LHCN-M2 (cell line): ENCODE measurements at places on chromosomes 11 and 22. TPM values are rescaled to one million over a fixed set of nuclear protein-coding genes. Genes with fewer than 3 reads are reported as not detected.

The CABP2 gene
- not detected in 2 replicates for total RNA-seq

The HBB gene
- not detected in 2 replicates for total RNA-seq

The SLN gene
- not detected in 2 replicates for total RNA-seq

The RAG2 gene
- total RNA-seq, result not detected in 2 replicates

The THAP12 gene
- total RNA-seq, result 41.8 and 42.4 TPM in 2 replicates

The OR4A16 gene
- not detected in 2 replicates for total RNA-seq

The TNKS1BP1 gene
- 95.9 and 114 TPM in 2 replicates for total RNA-seq

DNA sequence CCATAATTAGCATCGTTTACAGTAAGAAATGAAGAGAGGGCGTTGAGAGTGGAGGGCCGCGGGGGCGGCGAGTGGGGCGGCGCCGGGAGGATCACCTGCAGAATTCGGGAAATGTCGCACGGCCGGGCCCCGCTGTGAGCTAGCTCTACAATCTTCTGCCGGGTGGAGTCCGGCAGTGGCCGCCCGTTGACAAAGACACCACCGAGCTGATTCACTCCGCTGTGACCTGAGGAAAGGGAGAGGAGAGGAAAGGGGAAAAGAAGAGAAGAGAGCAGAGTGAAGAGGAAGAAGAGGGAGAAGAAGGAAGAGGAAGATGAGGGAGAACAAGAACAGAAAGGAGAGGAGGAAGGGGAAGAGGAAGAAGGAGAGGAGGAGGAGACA, 8.5 kb downstream of the PAX6 start:
- no peak for DNase-seq

DNA sequence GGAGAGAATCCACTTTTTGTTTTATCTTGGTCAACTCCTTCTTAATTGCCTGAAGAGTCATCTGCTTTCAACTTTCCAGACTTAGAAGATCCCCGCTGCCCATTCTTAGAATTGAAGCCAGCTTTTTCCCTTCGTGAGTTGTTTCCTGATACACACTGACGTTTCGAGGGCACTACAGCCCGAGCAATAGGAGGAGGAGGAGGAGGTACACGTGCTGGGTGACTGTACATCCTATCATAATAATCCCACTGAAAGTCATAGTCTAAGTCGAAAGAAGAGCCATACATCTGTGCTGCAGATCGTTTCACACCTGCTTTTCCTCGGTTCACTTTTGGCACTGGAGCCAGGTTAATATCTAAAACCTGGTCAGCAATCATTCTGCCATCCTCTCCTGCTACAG, 606.1 kb downstream of the DLG2 start:
- no peak for DNase-seq

DNA sequence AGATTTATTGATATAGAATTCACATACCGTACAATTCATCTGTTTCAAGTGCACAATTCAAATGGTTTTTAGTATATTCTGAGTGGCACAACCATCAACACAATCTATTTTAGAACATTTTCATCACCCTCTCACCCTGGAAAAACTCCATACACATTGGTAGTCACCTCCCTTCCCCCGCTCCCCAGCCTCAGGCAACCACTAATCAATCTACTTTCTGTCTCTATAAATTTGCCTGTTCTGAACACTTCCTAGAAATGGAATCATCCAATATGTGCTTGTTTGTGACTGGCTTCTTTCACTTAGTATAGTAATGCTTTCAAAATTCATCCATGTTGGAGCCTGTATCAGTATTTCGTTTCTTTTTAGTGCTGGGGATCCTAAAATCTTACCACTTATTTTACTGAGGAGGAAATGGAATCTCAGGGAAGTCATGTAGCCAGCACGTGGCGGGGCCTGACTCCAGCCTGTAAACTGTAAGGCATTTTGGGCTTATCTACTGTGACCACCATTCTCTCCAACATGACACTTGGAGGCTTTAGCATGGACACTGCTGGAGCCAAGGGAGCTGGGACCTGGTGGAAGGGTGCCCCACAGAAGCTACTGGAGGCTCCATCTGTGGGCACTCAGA, 905 bp upstream of the UCP3 start:
- DNase-seq, result no peak

DNA sequence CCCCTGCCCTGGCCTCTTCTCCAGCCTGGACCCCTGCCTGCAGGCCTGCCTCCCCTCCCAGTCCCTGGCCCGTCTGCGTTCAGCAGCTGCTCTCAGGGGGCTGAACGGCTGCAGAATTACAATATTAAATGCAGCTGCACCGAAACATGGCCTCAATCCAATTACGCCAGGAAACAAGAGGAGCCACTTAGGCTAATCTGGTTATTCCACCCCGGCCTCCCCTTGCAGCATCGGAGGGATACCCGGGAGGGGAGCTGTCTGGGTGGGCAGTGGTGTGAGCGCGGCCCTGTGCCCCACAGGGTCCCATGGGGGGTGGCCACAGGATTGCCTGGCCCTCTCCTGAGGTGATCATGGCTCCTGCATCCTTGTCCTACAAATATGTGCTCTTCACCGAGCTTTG, 42.6 kb downstream of the FLRT1 start:
- no peak for DNase-seq

GRCh38 chr22:47407461-47408025, 645.1 kb downstream of the TBC1D22A start:
- no peak for DNase-seq

DNA sequence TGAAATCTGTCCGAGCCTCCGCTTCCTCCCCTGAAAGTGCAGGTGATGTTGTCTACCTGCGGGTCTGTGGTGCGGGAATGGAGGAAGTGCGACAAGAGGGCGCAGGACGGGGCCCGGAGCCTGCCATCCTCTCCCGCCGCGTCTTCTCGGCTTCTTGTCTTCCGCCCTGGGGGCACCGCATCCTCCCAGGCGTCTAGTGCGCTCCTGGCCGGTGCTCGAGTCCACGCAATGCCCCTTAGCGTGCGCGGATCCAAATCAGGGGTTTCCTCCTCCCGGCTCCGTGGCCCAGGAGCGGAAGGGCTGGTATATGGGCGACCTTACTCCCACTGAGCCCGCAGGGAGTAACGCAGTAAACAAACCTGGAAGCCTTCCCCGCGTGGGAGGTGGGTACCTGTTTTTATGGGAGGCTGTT, 405 bp downstream of the SFI1 start:
- DNase-seq, result peak; percentile 12

- no peak for DNase-seq
These were observed 181.8 kb downstream of the UVRAG start for GRCh38 chr11:75996523-75997442.

GRCh38 chr11:34501500-34501899, 12.1 kb downstream of the ELF5 start:
- peak; percentile 87 for DNase-seq

- DNase-seq, result no peak
These were observed 607.1 kb downstream of the TBC1D22A start for GRCh38 chr22:47369431-47370015.

DNA sequence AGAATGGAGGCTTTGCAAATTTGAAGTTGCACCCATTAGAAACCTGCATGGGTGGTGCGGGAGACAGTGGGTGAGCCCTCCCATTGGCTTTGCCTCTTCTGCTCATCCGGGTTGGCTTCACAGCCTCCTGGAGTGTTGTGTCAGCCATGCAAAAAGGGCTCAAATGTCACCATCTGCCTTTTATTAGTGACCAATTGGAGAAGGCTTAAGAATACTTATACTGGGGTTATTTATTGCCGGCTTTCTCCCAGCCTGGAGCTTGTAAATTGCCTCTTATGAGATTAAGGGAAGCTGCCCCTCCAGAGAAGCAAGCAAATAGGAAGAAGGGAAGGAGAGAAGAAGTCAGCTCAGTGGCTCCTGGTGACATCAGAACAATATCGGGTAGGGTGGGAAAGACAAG, 182.6 kb downstream of the ST3GAL4 start:
- DNase-seq, result no peak

- DNase-seq, result no peak
These were observed 888.9 kb downstream of the BRD1 start for GRCh38 chr22:48938741-48939140.

DNA sequence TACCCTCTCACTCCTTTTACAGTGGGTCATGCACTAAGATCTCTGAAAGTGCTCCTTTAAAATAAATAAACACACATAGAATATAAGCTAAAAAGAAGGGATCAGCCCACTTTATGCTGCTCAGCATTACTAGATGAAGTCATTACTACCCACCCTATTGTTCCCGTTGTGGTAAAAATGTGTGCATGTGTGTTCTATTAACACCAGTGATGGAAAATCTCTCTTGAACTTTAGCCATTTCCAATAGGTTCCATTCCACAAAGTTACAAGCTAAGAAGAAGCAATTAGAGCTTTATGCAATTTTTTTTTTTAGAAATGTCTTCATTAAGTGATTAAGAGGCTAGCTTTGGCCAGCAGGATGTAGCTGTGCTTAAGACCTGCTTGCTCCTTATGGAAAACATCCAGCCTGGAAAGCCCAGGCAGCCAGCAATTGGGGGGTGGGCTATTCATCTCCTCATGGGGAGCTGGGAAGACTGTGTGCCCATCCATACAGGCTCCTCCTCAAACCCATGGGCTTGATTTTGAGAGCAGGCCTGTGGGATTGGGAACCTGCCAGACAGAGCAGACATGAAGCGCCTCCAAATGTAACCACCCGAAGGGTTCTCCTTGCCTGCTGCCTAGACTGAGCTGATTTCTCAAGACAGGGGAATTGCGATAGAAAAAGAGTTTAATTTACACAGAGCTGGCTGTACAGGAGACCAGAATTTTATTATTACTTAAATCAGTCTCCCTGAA, 92.9 kb upstream of the PARVA start:
- peak; percentile 71 for DNase-seq

DNA sequence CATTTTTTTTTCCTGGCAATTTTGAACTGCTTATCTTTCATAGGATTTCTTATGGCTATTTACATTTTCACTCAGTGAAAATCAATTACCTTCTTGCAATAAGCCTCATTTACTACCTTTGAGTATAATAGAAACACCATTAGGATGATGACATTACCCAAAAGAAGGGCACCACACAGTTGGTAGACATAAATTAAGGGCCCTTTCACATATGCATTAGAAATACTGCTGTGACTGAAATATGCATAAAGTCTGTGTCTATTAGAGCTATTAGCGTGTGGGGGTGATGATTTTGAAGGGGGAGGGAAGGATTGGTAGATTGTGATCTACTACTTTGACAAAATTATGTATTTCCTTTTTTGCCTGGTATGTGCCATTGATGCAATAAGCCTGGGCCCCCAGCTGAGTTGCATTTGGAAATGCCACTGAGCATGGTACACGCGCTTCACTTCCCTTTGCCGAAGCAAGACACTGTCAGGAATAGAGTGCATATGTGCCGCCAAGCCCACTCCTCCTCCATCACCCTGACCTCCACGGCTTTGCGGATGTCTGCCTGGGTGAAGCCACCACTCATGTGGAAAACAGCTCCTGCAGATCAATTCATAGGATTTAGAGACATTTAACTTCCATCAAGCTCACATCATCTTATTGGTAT, 339.3 kb downstream of the DCDC1 start:
- DNase-seq, result no peak

- no peak for DNase-seq
These were observed 262.8 kb upstream of the PLET1 start for GRCh38 chr11:112523477-112523876.

DNA sequence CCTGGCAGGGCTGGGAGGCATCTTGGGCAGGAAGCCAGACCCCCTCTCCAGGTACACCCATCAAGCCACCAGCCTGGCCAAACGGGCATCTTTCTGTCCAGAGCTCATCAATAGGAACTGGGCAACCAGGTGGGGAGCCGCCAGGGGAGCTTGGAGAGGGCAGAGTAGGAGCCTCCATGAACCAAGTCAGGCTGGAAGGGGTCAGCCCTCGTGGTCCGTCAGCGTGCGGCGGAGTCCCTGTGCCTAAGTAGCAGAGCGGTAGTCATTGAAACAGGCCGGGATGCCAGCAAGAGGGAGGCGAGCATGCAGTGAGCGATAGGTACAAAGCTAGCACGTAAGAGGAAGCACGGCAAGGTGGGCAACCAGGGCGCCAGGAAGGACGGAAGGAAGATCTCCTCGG, 1.7 kb downstream of the RTL6 start:
- DNase-seq, result no peak

DNA sequence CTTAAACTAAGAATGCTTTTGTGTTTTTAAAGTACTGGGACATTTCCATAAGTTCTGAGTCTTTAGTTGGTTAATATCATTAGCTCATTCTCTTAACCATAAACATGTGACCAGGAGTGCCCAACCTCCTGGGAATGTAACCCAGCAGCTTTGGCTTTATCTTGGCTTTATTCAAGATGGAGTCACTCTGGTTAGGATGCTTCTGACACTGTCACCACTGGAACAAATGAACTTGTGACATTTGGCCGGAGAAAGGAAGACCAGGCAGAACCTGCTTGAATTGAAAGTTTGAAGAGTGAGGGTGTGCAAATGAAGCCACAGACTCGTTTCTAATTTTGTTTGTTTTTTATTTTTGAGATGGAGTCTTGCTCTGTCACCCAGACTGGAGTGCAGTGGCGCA, 54.6 kb downstream of the OSBP2 start:
- no peak for DNase-seq

GRCh38 chr22:34709641-34710040, 356.3 kb upstream of the ISX start:
- no peak for DNase-seq

DNA sequence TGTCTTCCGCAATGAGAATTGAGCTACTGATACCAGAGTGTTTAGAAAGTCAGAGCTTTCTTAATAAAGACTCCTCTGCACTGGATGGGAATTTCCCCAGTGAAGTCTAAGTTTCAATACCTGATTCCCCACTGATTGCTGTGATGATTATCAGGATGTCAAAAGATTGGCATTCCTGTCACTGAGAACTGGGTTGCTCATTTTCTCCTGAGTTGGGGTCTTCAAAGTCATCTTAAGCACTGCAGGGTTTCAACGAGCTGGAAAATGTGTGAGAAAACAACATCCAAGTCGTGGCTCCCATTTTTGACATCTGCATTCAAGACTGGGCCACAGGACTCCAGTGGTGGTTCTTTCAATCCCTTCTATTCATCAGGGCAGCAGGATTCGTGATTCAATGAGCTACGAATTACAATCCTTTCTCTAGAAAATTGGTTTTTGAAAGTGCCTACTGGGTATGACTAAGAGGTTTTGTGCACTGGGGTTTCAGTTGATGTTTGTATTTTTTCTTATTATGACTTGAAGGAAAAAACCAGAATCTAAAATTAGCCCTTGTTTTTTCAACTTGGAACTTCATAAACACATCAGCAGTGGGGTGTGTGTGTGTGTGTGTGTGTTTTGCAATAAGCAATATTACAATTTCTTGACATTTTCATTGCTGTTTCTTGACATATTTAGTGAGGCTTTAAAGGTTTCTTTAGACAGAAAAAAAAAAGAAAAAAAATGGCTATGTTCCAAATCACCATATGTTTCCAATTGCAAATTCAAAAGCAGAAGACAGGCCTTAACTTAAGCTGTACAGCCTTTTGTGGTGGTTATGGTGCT, 233.0 kb downstream of the FAM76B start:
- no peak for DNase-seq

DNA sequence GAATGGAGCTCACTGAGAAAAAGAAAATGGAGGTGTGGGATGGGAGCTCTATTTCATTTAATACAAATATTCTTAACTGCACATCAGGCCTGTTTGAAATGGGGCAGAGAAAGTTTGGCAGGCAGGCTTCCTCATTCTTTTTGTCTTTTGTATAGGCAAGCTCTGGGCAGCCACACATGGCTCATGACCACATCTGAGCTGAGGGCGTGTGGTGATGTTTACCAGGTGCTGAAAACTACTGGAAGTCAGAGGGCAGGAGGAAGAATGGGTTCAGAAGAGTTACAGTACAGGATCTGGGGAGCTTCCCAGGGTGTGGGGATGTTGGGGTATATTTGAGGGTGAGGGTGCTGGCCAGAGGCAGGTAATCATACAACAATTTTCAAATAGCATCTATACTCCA, 66.3 kb upstream of the NAV2 start:
- DNase-seq, result peak; percentile 28

- no peak for DNase-seq
These were observed 46.7 kb upstream of the CECR2 start for GRCh38 chr22:17322511-17322910.
